Astrocyte (in vitro differentiated cells and primary cell): ENCODE measurements at places on chromosomes 4 and X. TPM values are rescaled to one million over a fixed set of nuclear protein-coding genes. Genes with fewer than 3 reads are reported as not detected.

GRCh38 chrX:64190136-64190740, 15.3 kb downstream of the AMER1 start:
- no peak overlapping the region for H3K4me3 ChIP-seq
- no peaks in the 10 kb centered on the region for H3K36me3 ChIP-seq
- no peak for DNase-seq
- no peaks in the 10 kb centered on the region for H3K27me3 ChIP-seq
- H3K27ac ChIP-seq = no peak overlapping the region
- no peaks in the 10 kb centered on the region for H3K4me1 ChIP-seq

DNA sequence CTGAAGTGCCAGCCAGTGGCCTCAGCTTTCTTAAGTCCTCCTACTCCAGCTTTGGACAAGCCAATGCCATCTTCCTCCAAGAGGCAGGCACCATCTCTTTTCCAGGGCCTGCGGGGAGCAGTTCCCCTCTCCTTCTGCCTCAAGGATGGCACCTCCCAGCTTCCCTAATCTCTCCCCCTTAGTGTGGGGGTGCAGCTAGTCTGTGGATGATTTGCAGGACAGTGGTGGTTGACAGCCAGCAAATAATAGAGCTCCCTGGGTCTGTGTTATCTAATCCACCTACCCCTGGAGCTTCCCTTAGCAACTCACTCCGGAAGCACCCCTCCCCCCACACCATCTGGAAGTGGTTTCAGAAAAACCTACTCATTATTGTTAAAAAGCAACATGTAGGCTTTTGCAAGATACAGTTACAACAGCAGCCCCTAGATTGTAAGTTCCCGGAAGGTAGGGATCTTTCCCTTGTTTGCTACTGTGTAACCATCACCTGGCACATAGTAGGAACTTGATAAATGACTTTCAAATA, 247.1 kb downstream of the BCOR start:
- peak; percentile 31 for DNase-seq
- peaks cover 6% of the 10 kb centered on the region for H3K4me1 ChIP-seq
- H3K36me3 ChIP-seq = no peaks in the 10 kb centered on the region
- no peak overlapping the region for H3K4me3 ChIP-seq

- no peak overlapping the region for H3K4me3 ChIP-seq
- no peaks in the 10 kb centered on the region for H3K36me3 ChIP-seq
- DNase-seq = peak; percentile 29
- H3K27me3 ChIP-seq = no peaks in the 10 kb centered on the region
- H3K27ac ChIP-seq = no peak overlapping the region
Measured at GRCh38 chr4:56863441-56864139, 42.1 kb upstream of the SPINK2 start.

Gene DCAF8L1
- total RNA-seq = not detected in 2 replicates

DNA sequence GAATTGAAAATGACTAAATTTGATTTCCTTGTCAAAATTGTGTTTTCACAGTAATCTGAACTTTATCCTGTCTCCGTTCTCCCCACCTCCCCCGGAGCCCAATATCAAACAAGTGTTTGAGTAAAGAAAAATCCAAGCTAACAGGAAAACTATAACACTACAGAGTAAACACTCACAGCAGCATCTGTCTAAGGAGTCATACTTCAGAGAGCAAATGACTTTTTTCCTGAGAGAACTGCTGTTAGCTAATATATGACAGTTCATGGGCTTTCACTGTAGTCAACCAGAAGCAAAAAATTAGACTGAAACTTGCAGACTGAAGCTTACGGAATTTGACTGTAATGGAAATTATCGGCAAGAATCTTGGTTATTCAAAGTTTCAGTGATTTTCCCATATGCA, 321.7 kb downstream of the ANKRD50 start:
- no peak for DNase-seq
- H3K27ac ChIP-seq = no peak overlapping the region
- H3K4me1 ChIP-seq = no peaks in the 10 kb centered on the region
- H3K27me3 ChIP-seq = no peaks in the 10 kb centered on the region

DNA sequence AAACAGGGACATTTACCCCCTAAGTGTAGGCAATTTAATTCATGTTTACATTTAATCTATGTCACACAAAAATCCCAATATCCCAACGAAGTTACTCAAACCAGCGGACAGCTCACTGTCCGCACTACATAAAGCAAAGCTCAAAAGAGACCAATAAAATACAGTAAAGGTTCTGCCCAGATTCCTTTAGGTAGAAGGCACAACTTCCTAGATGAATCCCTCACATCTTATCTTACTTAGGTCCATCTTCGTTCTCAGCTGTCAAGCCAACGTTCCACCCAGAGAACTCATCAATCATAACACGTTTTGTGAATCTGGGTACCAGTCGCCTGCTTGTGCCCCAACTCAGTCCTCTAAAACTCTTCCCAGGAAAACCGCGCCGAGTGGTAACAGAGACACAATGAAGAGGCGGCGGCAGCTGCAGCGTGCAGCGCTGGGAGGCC, 1.7 kb downstream of the HNRNPDL start:
- H3K27me3 ChIP-seq = no peaks in the 10 kb centered on the region
- peak overlapping the region; percentile 99 for H3K4me3 ChIP-seq
- H3K4me1 ChIP-seq = peaks cover 36% of the 10 kb centered on the region

Gene RPL34
- 957 and 1,087 TPM in 2 replicates for total RNA-seq

Gene NPY5R
- total RNA-seq = not detected in 2 replicates

Gene TRPC3
- 0.07 TPM in 1 of 2 replicates, not detected in the other for total RNA-seq

Gene AMOT
- total RNA-seq = 16.7 and 36.9 TPM in 2 replicates

- no peaks in the 10 kb centered on the region for H3K36me3 ChIP-seq
- peaks cover 43% of the 10 kb centered on the region for H3K27me3 ChIP-seq
- no peak for DNase-seq
- H3K27ac ChIP-seq = no peak overlapping the region
Measured at GRCh38 chr4:8021796-8022195, 82.1 kb upstream of the AFAP1 start.

- H3K36me3 ChIP-seq = no peaks in the 10 kb centered on the region
- H3K4me1 ChIP-seq = no peaks in the 10 kb centered on the region
- DNase-seq = no peak
- H3K4me3 ChIP-seq = no peak overlapping the region
- no peak overlapping the region for H3K27ac ChIP-seq
Measured at GRCh38 chr4:187069398-187069797, 345.7 kb upstream of the FAT1 start.

DNA sequence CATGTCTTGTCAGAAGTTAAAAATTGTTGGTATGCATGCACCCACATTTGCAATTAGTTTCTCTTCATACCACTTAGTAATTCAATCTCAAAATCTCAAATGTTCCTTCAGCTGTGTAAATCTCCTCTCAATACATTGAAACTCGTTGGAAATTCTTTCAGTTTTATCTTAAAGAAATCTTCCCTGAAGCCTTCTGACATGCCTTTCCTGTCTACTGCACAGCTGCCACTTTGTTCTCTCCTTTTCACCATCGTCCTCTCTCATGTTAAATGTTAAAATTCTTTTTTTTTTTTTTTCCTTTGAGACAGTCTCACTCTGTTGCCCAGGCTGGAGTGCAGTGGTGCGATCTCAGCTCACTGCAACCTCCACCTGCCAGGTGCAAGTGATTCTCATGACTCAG, 30.9 kb downstream of the MCUB start:
- H3K36me3 ChIP-seq = no peaks in the 10 kb centered on the region
- H3K27me3 ChIP-seq = no peaks in the 10 kb centered on the region
- H3K4me1 ChIP-seq = no peaks in the 10 kb centered on the region

DNA sequence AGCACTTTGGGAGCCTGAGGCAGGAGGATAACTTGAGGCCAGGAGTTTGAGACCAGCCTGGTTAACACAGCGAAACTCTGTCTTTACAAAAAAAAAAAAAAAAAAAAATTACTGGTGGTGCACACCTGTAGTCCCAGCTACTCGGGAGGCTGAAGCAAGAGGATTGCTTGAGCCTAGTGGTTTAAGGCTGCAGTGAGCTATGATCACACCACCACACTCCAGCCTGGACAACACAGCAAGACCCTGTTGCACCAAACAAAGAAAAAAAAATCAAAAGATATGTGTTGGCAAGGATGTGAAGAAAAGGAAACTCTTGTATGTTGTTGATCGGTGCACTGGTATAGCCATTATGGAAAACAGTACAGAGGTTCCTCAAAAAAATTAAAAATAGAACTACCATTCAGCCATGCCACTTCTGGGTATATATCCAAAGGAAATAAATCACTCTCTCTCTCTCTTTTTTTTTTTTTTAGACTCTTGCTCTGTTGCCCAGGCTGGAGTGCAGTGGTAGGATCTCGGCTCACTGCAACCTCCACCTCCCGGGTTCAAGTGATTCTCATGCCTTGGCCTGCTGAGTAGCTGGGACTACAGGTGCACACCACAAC, 15.2 kb downstream of the SH3D19 start:
- no peaks in the 10 kb centered on the region for H3K27me3 ChIP-seq
- peaks cover 8% of the 10 kb centered on the region for H3K4me1 ChIP-seq
- no peak overlapping the region for H3K4me3 ChIP-seq
- DNase-seq = no peak
- H3K27ac ChIP-seq = no peak overlapping the region
- H3K36me3 ChIP-seq = no peaks in the 10 kb centered on the region

DNA sequence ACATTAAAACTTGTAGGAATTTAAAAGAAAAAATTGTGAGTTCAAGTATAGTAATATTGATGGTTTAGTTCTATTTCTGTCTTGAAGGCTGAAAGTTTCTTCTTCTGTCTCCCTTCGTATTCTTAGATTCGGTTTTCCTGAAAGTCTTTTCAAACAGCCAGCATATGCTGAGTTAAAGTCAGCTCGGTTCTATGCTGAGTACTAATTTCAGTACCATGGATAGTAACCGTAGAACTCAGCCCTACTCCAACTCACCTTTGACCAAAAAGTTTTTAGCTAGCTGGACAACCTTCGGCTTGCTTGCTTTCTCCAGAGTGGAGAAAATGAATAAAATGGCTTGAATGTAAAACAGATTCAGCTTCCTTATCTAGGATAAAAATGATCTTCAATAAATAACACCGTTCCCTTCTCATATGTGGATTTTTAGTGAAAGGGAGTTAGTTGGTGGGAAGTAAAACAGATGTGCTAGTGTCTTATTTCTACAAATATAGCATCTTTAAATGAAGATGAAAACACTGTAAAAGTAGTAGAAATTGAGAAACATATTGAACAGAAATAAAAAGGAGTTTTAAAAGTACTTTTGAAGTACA, 5.2 kb downstream of the POU4F2 start:
- peak; percentile 18 for DNase-seq
- H3K27me3 ChIP-seq = peaks cover 74% of the 10 kb centered on the region
- H3K27ac ChIP-seq = no peak overlapping the region

Gene MAGEC1
- not detected in 2 replicates for total RNA-seq

GRCh38 chr4:6469144-6469543, 3.3 kb downstream of the PPP2R2C start:
- H3K27ac ChIP-seq = no peak overlapping the region
- DNase-seq = no peak
- H3K27me3 ChIP-seq = peaks cover 38% of the 10 kb centered on the region
- H3K36me3 ChIP-seq = no peaks in the 10 kb centered on the region
- no peaks in the 10 kb centered on the region for H3K4me1 ChIP-seq

Gene HDX
- 8.9 and 9.9 TPM in 2 replicates for total RNA-seq

Gene HEPH
- 58.8 and 83.9 TPM in 2 replicates for total RNA-seq

DNA sequence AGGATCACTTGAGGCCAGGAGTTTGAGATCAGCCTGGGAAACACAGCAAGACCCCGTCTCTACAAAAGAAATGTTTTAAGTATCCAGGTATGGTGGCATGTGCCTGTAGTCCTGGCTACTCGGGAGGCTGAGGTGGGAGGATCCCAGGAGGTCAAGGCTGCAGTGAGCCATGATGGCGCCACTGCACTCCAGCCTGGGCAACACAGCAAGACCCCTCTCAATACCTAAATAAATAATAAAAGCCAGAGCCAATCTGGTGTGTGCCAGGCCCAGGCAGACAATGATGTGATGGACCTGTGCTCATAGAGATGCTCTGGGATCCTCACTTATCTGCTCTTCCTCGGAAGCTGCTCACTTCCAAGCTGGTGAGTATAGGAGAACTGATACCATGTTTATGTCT, 18.2 kb upstream of the SASH3 start:
- no peak for DNase-seq
- peaks cover 13% of the 10 kb centered on the region for H3K4me1 ChIP-seq
- H3K27ac ChIP-seq = no peak overlapping the region
- no peaks in the 10 kb centered on the region for H3K36me3 ChIP-seq
- no peak overlapping the region for H3K4me3 ChIP-seq

- no peak overlapping the region for H3K27ac ChIP-seq
- no peaks in the 10 kb centered on the region for H3K27me3 ChIP-seq
- DNase-seq = no peak
- no peaks in the 10 kb centered on the region for H3K4me1 ChIP-seq
- no peak overlapping the region for H3K4me3 ChIP-seq
- no peaks in the 10 kb centered on the region for H3K36me3 ChIP-seq
Measured at GRCh38 chr4:129738175-129738574, 642.2 kb downstream of the C4orf33 start.

GRCh38 chrX:72576141-72576894, 3.7 kb upstream of the HDAC8 start:
- H3K27ac ChIP-seq = no peak overlapping the region
- DNase-seq = peak; percentile 75
- peaks cover 4% of the 10 kb centered on the region for H3K4me1 ChIP-seq
- no peaks in the 10 kb centered on the region for H3K36me3 ChIP-seq
- H3K27me3 ChIP-seq = no peaks in the 10 kb centered on the region

- H3K27me3 ChIP-seq = no peaks in the 10 kb centered on the region
- H3K27ac ChIP-seq = no peak overlapping the region
- H3K4me3 ChIP-seq = no peak overlapping the region
- H3K4me1 ChIP-seq = no peaks in the 10 kb centered on the region
- no peak for DNase-seq
- peaks cover 30% of the 10 kb centered on the region for H3K36me3 ChIP-seq
Measured at GRCh38 chr4:84751707-84752106, 168.8 kb downstream of the CDS1 start.

Gene BGN
- 50.0 and 87.7 TPM in 2 replicates for total RNA-seq

Gene TCEAL6
- total RNA-seq = not detected in 2 replicates

Gene PCDH10
- total RNA-seq = 9.1 and 12.5 TPM in 2 replicates

GRCh38 chr4:164997324-164997723, 19.9 kb upstream of the TRIM61 start:
- H3K27me3 ChIP-seq = no peaks in the 10 kb centered on the region
- no peaks in the 10 kb centered on the region for H3K4me1 ChIP-seq
- no peak overlapping the region for H3K27ac ChIP-seq
- H3K4me3 ChIP-seq = no peak overlapping the region
- no peaks in the 10 kb centered on the region for H3K36me3 ChIP-seq

GRCh38 chr4:82388405-82388804, 14.6 kb upstream of the HNRNPD start:
- H3K36me3 ChIP-seq = no peaks in the 10 kb centered on the region
- no peaks in the 10 kb centered on the region for H3K27me3 ChIP-seq
- no peak for DNase-seq
- H3K27ac ChIP-seq = no peak overlapping the region
- H3K4me1 ChIP-seq = no peaks in the 10 kb centered on the region

Gene ADAM29
- total RNA-seq = not detected in 2 replicates

GRCh38 chr4:39745920-39746319, 48.0 kb downstream of the UBE2K start:
- no peak overlapping the region for H3K4me3 ChIP-seq
- H3K4me1 ChIP-seq = no peaks in the 10 kb centered on the region
- H3K27me3 ChIP-seq = no peaks in the 10 kb centered on the region
- no peak overlapping the region for H3K27ac ChIP-seq

- DNase-seq = no peak
- no peak overlapping the region for H3K27ac ChIP-seq
- no peaks in the 10 kb centered on the region for H3K27me3 ChIP-seq
- H3K36me3 ChIP-seq = peaks cover 2% of the 10 kb centered on the region
Measured at GRCh38 chr4:128031756-128032384, 29.2 kb upstream of the LARP1B start.

GRCh38 chrX:123685232-123685631, 47.6 kb downstream of the THOC2 start:
- H3K4me1 ChIP-seq = no peaks in the 10 kb centered on the region
- no peak overlapping the region for H3K27ac ChIP-seq
- DNase-seq = no peak
- peaks cover 3% of the 10 kb centered on the region for H3K36me3 ChIP-seq
